BE2C (cell line): ENCODE measurements at places on chromosomes 1 and 21.
A peak's percentile ranks its signal among the peaks of the same experiment; 100 is the strongest.

DNA sequence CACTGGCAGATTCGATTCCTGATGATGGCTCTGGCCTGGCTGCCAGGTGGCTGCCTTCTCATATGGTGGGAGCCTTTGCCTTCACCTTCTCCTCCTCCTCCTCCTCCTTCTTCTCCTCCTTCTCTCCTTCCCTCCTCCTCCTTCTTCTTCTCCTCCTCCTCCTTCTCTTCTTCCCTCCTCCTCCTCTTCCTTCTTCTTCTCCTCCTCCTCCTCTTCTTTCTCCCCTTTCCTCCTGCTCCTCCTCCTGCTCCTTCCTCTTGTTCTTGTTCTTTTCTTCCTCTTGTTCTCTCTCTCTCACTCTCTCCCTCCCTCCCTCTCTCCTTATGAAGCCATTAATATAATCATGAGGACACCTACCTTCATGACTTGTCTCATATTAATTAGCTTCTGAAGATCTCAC lies 278.7 kb downstream of the CAMTA1 start:
- DNase-seq: no peak

GRCh38 chr1:9626201-9626608 lies 25.3 kb upstream of the PIK3CD start:
- no peak for DNase-seq

GRCh38 chr1:234102583-234102982 lies 198.1 kb downstream of the SLC35F3 start:
- no peak for DNase-seq

GRCh38 chr1:192658255-192658654 lies 22.3 kb downstream of the RGS13 start:
- peak; percentile 30 for DNase-seq
